ENCODE measurements at places on chromosomes 4 and X. TPM values are rescaled to one million over a fixed set of nuclear protein-coding genes. Genes with fewer than 3 reads are reported as not detected.

CFAP97 gene
- total RNA-seq, result 11.2 TPM

DUX4 gene
- total RNA-seq, result not detected

TMEM154 gene
- total RNA-seq, result 2.3 TPM

MAGEC1 gene
- not detected for total RNA-seq

TSPAN7 gene
- total RNA-seq, result 13.2 TPM

SPACA5B gene
- not detected for total RNA-seq

PPP1R2C gene
- total RNA-seq, result not detected

PPP4R3C gene
- total RNA-seq, result not detected

PF4V1 gene
- not detected for total RNA-seq

CTAG2 gene
- not detected for total RNA-seq

DMRTC1B gene
- not detected for total RNA-seq

MAGEA12 gene
- not detected for total RNA-seq
